ENCODE measurements at places on chromosomes 5 and 9. TPM values are rescaled to one million over a fixed set of nuclear protein-coding genes. Genes with fewer than 3 reads are reported as not detected.

- DNase-seq: no peak
Measured at GRCh38 chr9:83775932-83776331, 41.6 kb downstream of the GKAP1 start.

GRCh38 chr9:15289603-15290002 is 17.4 kb downstream of the TTC39B start:
- DNase-seq: no peak

DNA sequence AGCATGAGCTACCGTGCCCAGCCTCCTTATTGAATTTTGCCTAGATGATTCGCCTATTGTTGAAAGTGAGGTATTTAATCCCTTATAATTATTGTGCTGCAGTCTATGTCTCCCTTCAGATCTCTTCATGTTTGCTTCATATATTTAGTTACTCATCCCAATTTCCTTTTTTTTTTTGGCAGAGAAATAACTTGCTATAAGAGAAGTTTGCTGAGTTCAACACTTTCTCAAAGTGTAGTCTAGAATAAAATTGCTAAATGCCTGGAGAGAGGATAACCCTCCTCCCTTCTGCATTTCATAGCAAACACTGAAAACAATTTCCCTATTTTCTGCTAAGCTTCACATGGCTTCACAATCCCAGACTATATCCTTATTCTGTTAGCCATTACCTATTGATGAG is 136.6 kb upstream of the CD180 start:
- no peak for DNase-seq

- peak; percentile 55 for DNase-seq
Measured at GRCh38 chr5:78964889-78965288, 20.2 kb downstream of the ARSB start.

DNA sequence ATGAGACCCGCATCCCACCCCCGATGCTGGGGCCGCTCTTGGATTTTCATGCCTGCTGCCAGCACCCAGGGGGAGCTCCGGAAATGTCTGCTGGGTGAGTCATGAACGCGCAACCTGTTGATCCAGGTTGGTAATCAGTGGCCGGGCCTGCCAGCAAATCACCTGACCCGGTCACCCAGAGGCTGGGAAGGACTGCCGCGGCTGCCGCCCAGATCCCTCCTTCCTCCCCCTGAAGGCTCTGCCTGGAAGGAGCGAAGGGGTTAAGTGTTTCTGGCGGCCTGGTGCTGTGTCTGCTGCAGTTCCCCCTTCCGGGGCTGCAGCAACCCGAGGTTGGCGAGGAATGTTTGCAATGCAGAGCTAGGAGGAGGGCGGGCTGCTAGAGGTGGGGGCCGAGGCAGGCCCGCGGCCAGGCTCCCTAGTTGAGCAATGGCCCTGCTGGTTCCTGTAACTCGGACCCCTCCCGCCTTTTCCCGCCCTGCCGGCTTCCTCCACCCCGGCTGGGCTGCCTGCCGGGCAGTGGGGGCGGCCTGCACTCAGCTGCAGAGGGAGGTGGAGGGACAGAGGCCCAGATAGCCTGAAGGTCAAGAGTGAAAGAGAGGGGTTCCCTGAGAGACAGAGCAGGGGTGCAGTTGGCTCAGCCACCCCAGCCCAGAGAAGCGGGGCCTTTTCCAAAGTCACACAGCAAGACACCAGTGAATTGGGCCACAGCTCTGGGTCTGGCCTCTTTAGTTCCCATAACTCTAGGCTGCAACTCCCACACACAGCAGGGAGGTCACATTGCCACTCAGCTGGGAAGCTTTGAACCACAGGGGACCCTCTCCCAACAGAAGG is 156.3 kb upstream of the IER5L start:
- DNase-seq: peak; percentile 94

DNA sequence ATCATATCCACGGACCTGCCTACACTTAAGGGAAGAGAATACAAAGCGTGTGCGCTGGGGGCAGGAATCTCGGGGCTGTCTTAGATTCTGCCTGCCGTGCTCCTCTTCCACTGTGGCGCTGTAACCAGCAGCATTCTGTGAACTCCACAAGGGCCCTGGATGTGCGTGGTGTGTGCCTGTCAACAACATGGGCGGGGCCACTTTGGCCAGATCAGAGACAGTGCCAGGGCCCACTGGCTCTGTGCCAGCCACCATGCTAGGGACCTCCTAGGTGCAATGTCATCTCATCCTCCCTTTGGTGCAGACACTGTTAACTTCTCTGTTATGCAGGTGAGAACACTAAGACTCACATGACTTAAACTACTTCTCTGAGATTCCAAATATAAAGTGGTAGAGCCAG is 113.7 kb downstream of the COL23A1 start:
- DNase-seq: no peak

- DNase-seq: peak; percentile 82
Measured at GRCh38 chr9:88745276-88746001, 210.5 kb downstream of the NXNL2 start.

The OR1Q1 gene
- not detected for polyA plus RNA-seq

The SAXO1 gene
- polyA plus RNA-seq: 0.23 TPM

The IL33 gene
- 120 TPM for polyA plus RNA-seq

The CCNJL gene
- polyA plus RNA-seq: 12.7 TPM

The CHSY3 gene
- polyA plus RNA-seq: 7.2 TPM

The MCTP1 gene
- polyA plus RNA-seq: 5.9 TPM

All from right lung (tissue), 10 donors.